ENCODE measurements at places on chromosomes 11 and 22.

DNA sequence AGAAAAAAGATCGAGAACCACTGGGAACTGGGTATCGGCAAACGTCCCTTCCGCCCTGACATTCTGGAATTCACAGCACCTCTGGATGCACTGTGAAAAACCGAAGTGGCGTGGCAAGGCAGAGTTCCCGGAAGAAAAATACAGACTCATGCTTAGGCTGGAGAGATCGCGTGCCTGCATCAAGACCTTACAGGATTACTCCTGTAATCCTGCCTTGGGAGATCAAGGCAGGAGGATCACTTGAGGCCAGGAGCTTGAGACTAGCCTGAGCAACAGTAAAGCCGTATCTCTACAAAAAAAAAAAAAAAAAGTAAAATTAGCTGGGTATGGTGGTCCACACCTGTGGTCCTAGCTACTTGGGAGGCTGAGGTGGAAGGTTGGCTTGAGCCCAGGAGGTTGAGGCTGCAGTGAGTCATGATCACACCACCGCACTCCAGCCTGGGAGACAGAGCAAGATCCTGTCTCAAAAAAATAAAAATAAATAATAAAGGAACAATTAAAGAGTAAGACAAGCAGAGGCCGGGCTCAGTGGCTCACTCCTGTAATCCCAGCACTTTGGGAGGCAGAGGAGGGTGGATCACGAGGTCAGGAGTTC is 19.9 kb upstream of the TEF start:
- no peak for DNase-seq

- peak; percentile 55 for DNase-seq
These were observed 109.6 kb downstream of the RRAS2 start for GRCh38 chr11:14249121-14249963.

GRCh38 chr11:15651033-15651432 is 536.3 kb downstream of the INSC start:
- DNase-seq, result no peak

GRCh38 chr22:43228330-43228729 is 41.4 kb upstream of the TTLL12 start:
- DNase-seq, result peak; percentile 42

DNA sequence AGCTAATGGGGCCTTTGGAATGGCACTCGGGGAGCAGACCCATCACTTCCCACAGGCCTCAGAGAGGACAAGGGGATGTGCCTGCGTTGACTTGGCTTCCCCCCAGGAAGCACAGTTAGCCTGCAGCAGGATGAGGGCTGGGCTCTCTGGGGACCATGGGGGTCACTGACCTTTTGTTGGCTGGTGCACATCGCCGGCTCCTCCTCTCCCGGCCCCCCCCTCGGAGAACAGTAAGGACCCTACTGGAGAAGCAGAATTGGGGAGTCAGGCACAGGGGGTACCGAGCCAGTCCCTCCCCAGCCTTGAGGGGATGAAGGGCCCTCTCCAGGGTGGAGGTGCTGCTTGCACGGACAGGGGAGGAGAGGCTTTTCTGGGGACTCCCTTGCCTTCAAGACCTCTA is 32.8 kb downstream of the NRXN2 start:
- DNase-seq, result no peak

- DNase-seq, result no peak
These were observed 63.3 kb downstream of the SYN3 start for GRCh38 chr22:32994898-32995297.

GRCh38 chr11:1480191-1480554 is 6.4 kb downstream of the MOB2 start:
- no peak for DNase-seq

GRCh38 chr22:37639070-37639760 is at the start of gene SH3BP1:
Gene SH3BP1, plus strand, starts transcription at chr22:37639669. Its CDS starts 119 bp downstream, at chr22:37639788.
- no peak for DNase-seq

- DNase-seq, result no peak
These were observed 36.0 kb downstream of the NUP50 start for GRCh38 chr22:45199723-45200122.

GRCh38 chr11:61140416-61140815 is 20.8 kb downstream of the VPS37C start:
- no peak for DNase-seq

DNA sequence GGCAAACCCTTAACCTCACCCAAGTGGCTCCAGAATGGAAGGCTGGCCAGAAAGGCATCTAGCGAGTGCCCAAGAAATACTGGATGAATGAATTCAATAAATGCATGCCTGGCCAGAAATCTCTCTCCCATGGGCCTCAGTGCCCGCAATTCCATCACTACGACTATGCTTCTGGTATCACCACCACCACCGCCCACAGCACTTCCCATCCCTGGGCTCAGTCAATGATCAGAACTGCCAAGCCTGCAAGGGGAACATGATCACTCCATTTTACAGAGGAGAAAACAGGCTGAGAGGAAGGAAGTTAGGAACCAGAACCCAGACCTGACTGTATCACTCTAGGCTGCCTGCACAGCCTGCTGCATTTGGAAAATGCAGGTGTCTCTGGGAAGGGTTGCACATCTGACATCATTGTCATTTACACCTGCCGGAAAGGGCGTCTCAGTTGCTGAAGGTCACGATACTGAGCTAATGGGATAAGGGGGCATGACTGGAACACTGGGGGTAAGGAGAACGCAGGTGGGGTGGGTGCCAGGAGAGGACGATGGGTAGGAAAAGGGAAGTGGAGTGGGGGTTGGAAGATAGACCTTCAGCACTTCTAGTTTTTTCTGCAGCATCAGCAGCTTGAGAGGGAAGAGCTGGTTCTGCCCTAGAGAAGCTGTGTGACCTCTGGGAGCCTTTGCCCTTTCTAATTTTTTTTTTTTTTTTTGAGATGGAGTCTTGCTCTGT is 3.2 kb downstream of the GPR152 start:
- DNase-seq, result no peak

DNA sequence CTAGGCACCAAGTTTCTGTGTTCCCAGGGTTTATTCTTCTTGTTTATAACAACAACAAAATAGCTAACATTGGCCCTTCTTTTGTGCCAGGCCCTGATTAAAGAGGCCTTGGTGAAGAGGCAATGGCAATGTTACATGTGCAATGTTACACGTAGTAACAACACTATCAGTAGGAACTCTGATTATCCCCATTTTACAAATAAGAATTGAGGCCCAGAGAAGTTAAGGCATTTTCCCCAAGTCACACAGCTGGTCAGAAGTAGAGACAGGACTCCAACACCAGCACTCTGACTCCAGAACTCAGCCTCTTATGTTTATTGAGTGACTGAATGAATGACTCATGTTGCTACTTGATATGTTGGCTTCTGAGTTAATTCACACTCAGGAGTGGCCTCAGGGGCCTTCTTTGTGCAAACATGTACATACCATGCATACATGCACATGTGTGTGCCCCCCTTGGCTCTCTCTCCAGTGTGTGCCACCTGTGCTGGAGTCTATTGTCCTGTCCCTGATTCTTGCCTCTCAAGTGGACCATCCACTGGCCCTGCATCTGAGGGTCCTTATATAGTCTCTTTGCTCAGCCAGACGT is 98.4 kb downstream of the TP53I11 start:
- no peak for DNase-seq

DNA sequence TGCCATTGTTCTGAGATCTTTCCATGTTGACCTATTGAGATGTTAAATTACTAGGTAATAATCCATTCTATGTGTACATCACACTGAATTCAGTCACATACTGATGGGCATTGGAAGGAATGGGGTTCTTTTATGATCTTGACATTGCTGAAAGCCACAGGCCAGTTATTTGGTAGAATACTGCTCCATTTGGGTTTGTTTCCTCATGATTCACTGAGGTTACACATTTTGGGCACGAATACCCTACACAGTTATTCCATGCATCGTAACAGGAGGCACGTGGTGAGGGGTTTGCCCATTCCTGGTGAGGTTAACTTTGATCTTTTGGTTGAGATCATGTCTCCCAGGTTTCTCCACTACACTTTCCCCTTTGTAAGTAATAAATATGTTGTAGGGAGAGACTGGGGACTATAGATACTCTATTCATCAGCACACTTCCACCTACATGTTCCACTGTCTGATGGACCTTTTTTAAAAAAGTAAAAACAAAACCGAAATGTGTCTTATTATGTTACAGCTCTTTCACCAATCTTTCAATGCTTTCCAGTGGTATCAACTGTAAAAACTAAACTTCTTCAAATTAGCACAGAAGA is 12.0 kb upstream of the FOLR1 start:
- DNase-seq, result no peak

- no peak for DNase-seq
These were observed 37.0 kb downstream of the GAB2 start for GRCh38 chr11:78380615-78381051.

GRCh38 chr11:62602141-62603071 is 741 bp upstream of the MTA2 start:
- peak; percentile 46 for DNase-seq

- DNase-seq, result no peak
These were observed 19.7 kb downstream of the SLC37A2 start for GRCh38 chr11:125082611-125083311.

DNA sequence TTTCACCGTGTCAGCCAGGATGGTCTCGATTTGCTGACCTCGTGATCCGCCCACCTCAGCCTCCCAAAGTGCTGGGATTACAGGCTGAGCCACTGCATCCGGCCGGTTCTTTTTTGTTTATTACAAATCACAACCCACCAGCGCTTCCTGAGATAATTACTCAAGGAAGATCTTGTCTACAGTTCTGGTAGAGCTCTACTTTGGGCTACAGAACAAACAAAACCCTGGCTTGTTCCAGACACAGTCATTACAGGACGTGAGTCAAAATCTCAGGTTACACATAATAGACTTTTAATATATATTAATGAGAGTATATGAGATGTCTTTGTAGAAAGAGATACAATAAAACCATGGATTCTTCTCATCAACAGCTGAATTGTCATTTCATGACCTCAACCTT is 42.8 kb upstream of the NUP50 start:
- no peak for DNase-seq

DNA sequence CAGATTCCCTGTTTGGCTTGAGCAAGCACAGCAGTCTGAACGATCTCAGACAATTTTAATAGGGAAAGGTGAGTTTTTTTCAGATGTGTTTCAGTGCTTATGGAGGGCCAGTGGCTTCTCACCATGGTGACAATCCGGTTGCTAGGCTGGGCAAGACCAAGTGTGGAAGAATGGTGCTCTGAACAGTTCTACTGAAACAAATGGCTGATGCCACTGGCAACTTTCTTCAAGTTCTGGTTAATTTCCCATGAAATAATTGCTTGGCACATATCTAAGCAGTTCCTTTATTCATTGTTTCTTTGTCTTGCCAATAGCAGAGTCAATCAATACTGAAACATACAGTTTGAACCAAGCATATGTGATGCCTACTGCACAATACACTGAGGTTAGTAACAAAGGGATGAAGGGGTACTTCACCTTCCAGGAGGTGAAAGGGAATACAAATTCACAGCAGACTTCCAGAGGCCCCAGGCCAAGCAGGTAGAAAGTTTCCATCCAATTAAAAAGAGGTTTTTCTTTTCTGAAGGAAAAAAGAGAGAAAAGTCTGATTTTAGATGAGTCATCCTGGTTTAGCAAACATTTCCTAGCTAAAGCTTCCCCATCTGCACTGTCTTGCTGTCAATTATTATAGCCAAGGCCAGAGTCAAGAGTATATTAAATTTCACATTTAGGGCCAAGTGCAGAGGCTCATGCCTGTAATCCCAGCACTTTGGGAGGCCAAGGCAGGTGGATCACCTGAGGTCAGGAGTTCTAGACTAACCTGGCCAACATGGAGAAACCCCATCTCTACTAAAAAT is 21.2 kb upstream of the NDUFC2 start:
- peak; percentile 30 for DNase-seq

- no peak for DNase-seq
These were observed 352.8 kb downstream of the SHANK2 start for GRCh38 chr11:70899616-70900015.

DNA sequence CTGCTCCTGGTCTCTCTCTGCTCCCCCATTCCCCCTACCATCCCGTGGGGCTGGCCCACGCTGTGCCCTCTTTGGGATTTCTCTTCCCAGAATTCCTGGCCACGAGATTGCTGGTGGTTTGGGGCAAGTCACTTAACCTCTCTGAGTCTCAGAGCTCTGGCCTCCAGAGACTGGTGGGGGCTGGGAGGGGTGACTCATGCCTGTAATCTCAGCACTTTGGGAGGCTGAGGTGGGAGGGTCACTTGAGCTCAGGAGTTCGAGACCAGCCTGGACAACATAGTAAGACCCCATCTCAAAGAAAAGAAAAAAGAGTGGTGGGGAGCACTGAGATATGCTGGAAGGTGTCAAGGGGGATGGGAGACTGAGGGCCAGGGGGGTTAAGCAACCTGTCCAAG is 18.3 kb downstream of the OTUB1 start:
- DNase-seq, result no peak

- DNase-seq, result no peak
These were observed 14.6 kb downstream of the RBM4 start for GRCh38 chr11:66653123-66653522.

DNA sequence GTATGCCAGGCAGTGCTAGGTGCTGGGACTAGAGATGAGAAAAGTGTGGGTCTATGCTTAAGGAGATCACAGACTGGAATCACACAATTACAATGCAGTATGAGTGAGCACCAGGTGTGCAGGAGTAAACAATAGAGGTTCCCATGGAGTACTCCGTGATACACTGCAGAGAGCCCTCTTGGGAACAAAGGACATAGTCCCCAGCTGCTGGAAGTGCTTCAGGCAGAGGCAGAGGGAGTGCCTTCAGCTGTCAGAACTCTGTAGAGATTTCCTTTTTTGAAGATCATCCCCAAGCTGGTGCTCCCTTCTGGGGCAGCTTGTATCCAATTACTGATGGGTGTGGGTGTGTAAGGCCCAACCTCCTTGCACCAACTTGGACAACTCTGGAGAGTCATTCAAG is 143.5 kb upstream of the PLET1 start:
- DNase-seq, result peak; percentile 40

- no peak for DNase-seq
These were observed 40.8 kb upstream of the GALNT18 start for GRCh38 chr11:11662578-11662977.

GRCh38 chr11:122781378-122782195 is 56.7 kb upstream of the CRTAM start:
- DNase-seq, result peak; percentile 68

DNA sequence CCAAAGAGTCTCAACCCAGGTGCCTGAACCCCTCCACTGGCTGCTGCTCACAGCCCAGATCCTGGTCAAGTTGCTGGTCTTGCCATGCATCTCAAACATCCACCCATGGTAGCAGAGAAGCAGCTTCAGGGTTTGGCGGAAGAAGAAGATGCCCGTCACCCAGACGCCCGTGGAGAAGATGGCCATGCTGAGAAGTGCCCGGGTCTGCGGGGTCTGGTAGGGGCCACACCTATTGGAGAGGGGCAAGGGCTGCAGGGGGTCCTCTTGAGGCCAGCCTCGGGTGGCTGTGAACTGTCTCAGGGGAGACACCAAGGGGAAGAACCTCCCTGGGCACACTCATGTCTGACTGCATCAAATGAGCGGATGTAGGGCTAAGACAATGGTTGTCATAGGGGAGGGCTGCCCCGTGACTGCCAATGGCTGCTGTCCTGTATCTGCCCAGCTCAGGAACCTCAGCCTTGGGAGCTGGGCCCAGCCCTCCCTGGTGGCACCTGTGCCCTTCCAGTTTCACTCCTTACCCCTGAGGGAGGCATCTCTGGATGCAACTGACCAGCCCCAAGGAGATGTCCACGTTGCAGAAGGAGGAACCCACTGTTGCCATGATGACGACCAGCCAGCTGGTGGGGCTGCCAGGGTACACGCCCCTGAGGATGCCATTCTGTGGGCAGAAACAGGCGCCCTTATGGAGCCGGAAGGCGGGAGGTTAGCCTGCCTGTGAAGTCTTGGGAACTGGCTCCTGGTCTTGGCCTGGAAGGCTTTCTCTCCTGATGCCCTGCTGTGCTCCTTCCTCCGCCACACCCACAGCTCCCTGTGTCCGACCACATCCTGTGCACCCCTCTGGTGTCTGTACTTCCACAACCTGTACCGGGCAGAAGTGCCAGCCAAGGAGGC is 1.2 kb downstream of the CPT1B start:
- DNase-seq, result no peak

GRCh38 chr11:122808478-122808869 is 29.8 kb upstream of the CRTAM start:
- no peak for DNase-seq
